ENCODE measurements at places on chromosomes 5 and 9.

GRCh38 chr9:113687680-113688371, 188.3 kb upstream of the ZNF618 start:
- DNase-seq = no peak

DNA sequence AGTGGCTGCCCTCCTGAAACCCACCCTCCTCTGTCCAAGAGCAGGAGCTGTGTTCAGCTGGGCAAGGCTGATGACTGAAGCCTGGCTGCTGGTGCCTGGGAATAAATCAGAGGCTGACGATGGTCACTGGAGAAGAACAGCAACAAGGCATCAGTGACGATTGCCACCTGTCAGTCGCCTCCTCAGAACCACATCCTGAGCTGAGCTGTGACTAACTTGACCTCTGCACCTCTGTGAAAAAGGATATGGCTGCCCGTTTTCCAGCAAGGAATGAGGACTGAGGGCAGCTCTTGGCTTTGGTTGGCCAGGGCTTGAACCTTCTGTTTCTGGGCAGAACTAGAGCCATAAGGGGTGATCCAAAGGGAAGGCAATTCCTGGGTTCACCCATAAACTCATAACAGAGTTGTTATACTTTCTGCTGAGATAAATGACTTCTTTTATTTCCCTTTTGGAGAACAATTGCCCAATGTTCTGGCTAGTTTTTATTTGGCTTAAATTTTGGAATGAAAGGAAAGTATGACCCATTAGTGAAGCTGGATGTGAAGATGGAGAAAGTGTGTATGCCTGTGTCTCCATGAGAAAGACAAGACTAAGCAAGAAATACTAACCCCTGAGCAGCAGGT, 40.1 kb downstream of the TRIP13 start:
- peak; percentile 19 for DNase-seq

DNA sequence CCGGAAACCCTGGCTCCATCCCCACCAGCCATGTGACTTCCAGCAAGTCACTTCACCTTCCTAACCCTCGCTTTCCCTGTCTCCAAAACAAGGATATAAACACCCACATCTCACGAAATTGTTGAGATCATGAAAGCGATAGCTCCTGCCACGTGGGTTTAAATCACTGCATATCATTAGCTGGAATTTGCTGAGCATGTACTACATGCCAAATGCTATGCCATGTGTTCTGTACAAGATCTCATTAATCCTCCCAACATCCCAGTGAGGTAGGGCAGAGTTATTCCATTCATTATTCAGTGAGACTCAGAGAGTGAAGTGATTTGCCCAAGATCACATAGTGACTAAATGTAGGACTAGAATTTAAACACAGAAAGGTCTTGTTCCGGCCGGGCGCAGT, 29.2 kb upstream of the HRH2 start:
- DNase-seq = no peak

DNA sequence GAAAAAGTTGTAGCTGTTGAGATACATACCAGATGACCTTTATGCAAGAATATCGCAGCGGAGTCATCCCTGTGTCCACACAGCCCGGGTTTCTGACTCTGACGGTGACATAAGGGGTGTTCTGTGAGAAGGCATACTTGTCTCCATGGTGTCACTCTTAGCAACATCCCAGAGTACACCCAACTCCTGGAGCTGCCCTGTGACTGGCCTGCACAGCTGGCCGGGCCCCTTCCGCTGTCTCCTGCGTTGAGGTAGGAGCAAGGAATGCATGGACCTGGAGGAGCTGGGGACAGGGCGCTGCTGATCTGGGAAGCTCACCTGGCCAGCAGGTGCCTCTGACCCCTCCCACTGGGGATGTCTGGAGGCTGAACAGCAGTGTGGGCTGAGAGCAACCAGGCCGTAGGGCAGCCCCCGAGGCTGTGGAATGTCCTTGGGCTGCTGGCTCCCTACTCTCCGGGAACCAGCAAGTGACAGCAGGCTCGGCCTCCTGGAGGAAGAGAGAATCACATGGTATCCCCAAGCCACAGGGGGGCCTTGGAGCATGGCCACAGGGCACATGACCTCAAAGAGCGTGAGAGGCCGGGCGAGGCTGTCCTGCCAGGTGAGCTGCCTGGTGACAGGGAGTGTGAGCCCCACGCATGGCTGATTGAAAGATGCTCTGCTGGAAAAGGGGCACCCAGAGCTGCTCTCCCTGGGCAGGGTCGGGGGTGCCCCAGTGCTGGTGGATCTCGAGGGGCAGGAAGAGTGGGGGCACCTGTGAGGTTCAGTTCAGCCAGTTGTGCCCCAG, 113.4 kb downstream of the MRPL36 start:
- DNase-seq = no peak

DNA sequence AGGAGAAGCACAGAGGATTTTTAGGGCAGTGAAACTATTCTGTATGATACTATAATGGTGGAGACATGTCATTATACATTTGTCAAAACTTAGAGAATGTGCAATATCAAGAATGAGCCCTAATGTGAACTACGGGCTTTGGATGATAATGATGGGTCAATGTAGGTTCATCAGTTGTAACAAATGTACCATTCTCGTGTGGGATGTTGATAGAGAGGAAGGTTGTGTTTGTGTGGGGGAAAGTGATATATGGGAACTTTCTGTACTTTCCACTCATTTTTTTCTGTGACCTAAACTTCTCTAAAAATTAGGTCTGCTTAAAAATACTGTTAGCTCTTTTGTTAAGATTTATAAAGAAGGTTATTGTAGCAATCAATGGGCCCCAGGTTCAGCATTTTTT, 138.9 kb downstream of the SPATA31D1 start:
- DNase-seq = no peak

DNA sequence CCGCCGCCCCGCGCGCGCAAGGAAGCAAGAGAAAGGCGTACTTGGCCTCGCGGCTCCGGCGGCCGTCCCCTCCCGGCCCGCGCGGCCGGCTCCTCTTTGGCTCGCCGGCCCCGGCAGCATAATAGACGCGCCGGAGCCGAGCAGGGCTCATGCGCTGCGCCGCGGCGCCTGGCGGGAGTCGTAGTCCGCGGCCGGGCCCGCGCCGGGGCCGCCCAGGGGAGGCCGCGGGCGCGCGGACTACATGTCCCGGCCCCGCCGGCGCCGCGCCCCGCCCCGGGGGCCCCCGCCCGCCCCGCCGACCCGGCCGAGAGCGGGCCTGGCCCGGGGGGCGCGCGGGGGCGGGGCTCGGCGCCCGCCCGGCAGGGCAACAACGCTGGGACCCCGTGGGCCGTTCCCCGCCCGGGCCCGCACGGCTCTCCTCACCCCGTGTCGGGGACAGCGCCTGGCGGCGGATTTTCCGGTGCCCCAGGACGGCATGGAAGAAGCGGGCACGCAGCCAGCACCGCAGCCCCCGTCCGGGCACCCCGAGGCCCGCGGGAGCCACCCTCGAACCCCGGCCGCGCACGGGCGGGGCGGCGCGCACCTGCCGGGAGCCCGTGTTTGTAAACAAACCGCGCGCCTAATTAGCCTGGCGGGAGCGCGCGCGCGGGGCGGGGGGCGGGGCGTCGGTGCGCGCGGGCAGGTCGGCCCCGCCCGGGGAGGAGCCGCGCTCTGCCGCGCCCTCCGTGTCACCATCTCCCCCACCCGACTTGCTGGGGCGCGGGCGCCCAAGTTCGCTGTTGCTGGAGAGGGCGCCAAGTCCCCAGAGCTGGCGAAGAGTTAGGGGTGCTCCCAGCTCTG, at the start of gene BRD3:
BRD3 (minus strand) TSS at position 123 of the 840 bp plus-strand sequence. CDS start 14,549 bp downstream, outside the sequence.
- peak; percentile 99 for DNase-seq
